ENCODE measurements at places on chromosomes 5 and 9.

GRCh38 chr9:132748450-132748849 is 78.2 kb downstream of the GTF3C4 start:
- DNase-seq = no peak

DNA sequence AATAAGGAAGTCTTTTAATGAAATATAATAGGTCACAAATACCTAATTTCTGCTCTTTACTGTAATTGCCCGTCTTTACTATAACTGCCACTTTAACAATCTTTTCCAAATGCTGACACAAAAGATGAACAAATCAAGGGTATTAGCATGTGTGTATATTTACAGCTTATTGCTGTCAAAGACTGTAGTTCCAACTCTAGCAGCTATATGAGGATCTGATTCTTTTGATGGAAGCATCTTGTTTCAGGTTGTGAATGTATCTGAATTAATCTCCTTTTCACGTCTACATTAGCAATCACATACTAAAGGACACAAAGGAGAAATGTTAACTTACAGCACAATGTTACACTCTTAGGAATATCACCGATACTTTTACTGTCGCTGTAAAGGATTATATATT is 27.9 kb downstream of the RFX3 start:
- DNase-seq = no peak

DNA sequence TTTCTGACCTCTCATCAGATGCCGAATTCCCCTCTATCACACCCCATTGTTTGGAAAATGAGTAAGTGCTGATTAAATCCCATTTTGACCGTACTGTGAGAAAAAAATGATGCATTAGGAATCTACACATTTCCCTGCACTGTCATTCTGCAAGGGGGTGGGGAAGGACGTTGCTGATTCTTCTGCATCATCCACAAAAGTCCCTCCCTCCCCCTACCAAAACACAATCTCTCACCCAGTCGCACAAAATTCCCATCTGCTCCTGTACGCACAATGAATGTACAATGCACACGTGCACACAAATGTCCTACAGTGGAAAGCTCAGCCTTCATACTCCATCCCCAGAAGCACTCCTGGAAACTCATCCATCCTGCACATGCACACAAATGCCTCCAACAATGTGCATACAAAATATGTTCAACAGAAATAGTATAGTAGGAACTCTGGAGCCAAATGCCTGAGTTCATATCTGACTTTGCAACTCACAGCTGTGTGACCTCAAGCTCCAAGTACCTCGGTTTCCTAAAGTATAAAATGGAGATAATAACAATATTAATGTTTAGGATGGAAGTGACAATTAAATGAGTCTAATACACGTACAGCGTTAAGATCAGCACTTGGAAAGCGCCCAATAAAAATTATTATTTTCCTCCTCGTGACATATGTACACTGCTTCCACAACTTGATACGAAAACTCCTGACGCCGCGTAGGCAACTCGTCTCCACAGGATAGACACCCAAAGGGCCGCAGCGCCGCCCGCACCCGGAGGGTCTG is 809 bp downstream of the TNIP1 start:
- DNase-seq = no peak

GRCh38 chr5:142296914-142297417 is 27.9 kb downstream of the SPRY4 start:
- DNase-seq = no peak

GRCh38 chr5:1315018-1315708 is 20.3 kb upstream of the TERT start:
- no peak for DNase-seq

DNA sequence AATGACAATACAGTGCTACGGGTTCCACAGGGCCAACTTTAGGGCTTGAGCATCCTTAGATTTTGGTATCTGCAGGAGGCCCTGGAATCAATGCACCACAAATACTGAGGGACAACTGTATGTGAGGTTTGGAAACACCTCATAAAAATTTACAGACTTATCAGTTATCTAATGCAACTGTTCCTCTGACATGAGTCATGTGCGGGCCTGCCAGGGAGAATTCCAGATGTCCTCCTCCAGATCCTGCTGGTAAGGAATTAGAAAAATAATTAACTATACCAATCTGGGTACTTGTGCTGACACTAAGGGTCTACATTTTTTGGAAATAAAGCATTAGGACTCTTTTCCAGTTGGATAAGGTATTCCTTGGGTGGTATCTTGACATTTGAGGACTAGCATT is 333.3 kb downstream of the ARRDC3 start:
- DNase-seq = no peak

DNA sequence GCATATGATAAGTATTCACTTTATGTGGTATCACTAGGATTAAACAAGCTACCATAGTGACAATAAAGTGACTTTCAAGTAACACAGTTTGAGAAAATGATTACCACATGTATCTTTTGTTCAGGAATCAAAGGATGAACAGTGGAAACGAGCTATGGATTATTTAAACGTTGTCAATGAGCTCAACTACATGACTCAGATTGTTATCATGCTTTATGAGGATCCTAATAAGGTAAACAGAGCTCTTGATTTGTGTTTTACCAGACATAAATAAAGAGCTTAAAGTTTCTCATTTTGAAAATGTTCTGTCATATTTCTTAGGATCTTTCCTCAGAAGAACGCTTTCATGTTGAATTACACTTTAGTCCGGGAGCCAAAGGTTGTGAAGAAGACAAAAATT is 57.4 kb downstream of the PPIP5K2 start:
- no peak for DNase-seq

GRCh38 chr9:69645488-69645887 is 26.7 kb downstream of the APBA1 start:
- DNase-seq = no peak

- no peak for DNase-seq
Measured at GRCh38 chr5:204462-204861, 13.2 kb downstream of the LRRC14B start.

DNA sequence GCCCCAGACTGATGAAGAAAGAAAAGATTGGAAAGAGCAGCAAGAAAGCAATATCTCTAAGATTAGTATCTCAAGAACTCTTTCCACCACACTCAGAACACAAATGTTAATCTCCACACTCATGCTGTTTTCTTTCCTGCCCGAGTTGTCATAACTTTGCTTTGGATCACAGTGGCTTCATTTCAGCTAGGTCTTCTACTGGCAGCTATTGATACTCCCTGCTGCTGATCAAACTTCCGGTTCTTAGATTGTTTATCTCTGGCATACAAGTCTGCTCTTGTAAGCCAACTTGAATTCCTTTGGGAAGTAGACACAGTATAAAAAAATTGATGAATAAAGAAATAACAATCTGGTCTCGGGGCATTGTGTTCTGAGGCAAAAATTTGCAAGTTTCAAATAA is 77.7 kb upstream of the SPEF2 start:
- no peak for DNase-seq

GRCh38 chr5:146425023-146425422 is 22.1 kb upstream of the TCERG1 start:
- no peak for DNase-seq

DNA sequence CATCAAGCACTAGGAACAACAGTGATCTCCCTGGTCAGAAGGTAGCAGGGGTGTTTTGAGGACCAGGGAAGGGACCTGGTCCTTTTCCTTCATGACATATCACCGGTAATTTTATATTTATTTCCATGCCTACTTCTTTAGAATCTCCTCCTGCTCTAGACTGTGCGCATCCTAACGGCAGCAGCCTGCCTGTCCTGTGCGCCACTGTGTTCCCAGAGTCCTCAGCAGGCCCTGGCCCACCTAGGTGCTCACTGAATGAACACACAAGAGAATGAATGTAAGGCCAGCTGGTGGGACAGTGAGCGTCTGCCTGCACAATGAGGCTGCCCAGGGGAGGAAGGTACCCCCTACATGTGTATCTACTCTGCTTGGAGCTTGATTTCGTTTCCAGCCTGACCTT is 51.5 kb downstream of the C5orf15 start:
- DNase-seq = no peak

DNA sequence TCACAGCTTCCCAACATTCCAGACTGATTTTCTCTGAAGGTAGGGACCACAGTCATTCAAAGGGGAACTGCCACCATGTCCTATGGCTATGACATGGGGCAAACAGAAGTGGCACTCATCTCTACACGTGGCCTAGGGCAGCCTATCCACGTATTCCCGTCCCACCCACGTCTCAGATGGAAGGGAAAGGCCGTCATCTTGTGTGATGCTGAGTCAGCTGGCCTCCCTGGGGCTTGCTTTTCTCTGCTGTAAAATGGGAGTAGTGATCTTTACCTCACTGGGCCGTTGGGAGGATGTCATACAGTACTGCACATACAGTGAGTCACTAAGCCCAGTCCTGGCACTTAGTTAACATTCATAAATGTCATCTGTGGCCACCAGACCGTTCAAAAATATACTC is 72.3 kb downstream of the RAPGEF1 start:
- no peak for DNase-seq

DNA sequence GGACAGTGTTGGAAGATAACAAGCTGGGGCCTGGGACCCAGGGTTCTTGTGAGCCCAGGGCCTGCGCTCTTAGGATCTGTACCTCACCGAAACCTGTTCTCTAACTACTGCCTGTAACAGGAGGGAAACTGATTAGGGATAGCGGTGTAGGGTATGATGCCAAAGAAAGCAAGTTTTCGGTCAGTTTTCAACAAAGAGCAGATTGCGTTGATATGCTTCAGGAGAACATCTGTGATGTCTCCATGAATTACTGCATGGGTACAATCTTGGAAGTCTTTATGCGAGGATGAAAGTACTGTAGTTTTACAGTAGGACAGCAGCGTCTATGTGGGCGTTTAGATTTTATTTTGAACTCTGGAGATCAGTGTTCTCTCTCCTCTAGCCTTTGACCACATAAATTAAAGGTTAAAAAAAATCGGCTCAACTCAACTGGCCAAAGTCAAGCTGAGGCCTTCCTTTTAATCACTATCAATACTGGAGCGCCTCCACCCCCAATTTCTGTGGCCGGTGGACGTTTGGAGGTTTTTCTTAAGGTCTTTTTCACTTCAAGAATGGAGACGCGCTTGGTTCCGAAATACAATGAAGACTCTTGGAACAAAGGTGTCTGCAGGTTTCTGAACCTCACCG is 3.0 kb downstream of the NFIL3 start:
- no peak for DNase-seq

DNA sequence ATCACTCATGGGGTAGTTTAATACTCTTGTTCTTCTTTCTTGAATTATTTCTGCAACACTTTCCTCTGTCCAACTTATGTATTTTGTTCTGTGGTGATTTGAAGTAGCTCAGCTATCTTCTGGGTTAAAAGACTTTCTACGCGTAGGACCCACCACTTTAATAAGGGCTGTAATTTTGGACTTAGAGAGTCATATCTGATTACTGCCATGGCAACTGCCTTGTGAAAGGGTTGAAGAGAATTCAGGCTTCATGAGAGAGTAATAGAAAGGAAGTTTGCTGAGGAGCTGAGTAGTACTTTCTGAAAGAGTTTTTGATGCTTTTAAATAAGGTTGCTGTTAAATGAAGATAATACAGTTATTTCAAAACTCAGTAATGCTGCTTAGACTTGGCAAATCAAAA is 89.5 kb downstream of the TLE4 start:
- DNase-seq = no peak

DNA sequence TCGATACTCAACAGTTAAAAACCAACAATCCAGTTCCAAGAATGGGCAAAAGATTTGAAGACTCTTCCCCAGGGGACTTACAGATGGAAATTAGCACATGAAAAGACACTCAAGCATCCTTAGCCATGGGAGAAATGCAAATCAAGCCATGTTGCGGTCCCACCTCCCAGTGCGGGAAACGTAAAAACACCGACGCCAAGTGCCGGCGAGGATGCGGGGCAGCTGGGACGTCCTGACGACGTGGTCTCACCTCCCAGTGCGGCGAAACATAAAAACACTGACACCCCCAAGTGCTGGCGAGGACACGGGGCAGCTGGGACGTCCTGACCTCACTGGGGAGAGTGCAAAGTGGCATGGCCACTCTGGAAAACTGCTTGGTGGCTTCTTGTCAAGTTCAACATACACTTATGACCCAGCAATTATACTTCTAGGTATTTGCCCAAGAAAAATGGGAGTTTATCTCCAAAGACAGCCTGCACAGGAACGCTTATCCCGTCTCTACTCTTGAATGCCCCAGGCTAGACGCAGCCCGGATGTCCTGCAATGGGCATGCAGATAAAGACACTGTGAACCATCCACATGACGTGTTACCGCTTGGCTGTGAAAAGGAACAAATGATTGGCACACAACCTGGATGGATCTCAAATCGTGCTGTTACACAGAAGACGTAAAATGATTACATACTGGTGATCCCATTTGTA is 60.1 kb upstream of the UBAC1 start:
- DNase-seq = no peak

DNA sequence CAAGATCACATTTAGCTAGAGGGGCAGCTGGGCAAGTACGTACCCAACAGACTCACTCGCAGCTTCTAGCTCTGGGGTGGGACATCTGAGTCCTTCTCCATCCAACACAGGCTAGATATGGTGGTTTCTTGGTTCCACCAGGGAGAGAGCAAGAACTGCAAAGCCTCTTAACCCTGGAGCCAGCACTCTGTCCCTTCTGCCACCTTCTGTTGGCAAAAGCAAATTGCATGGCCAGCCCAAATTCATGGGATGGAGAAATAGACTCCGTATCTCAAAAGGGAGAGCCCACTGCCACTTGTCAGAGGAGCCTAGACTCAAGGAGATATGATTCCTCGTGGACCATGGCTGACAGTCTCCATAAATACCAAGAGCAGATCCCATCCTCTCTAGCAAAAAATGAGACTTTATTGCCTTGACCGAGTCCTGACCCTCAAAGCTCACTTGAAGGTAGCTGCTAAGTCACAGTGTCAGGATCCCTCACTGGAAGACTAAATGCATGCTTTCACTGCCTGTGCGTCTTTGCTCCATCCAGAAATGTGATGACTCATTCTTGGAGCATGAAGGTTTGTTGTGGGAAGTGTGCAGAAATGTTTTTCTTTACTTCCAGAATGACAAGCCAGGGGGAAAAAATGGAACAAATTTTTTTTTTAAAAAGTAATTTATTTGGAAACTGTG is 28.8 kb upstream of the ROR2 start:
- DNase-seq = no peak

- DNase-seq = no peak
Measured at GRCh38 chr9:103116246-103116645, 121.1 kb downstream of the CYLC2 start.

- DNase-seq = no peak
Measured at GRCh38 chr5:17944046-17944445, 309.8 kb downstream of the TAF11L14 start.

- DNase-seq = no peak
Measured at GRCh38 chr5:19930451-19930850, 57.5 kb downstream of the CDH18 start.

GRCh38 chr5:86780018-86780417 is 162.3 kb downstream of the COX7C start:
- no peak for DNase-seq

- no peak for DNase-seq
Measured at GRCh38 chr5:137186759-137187461, 312.2 kb downstream of the SPOCK1 start.
